Common myeloid progenitor, CD34-positive (primary cell): ENCODE measurements at places on chromosomes 2 and 18.

- no peak for DNase-seq
Measured at GRCh38 chr2:211877061-211877460, 661.5 kb downstream of the ERBB4 start.

DNA sequence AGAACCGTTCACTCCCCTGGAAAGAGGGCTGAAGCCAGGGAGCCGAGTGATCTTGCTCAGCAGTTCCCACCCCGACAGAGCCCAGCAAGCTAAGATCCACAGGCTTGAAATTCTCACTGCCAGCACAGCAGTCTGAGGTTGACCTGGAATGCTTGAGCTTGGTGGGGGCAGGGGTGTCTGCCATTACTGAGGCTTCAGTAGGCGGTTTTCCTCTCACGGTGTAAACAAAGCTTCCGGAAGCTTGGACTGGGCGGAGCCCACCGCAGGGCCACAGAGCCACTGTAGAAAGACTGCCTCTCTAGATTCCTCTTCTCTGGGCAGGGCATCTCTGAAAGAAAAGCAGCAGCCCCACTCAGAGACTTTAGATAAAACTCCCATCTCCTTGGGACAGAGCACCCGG is 180.8 kb downstream of the WDR7 start:
- no peak for DNase-seq

- no peak for DNase-seq
Measured at GRCh38 chr2:86476092-86476491, 34.9 kb downstream of the KDM3A start.

- DNase-seq = no peak
Measured at GRCh38 chr2:103462712-103463111, 700.9 kb downstream of the TMEM182 start.

DNA sequence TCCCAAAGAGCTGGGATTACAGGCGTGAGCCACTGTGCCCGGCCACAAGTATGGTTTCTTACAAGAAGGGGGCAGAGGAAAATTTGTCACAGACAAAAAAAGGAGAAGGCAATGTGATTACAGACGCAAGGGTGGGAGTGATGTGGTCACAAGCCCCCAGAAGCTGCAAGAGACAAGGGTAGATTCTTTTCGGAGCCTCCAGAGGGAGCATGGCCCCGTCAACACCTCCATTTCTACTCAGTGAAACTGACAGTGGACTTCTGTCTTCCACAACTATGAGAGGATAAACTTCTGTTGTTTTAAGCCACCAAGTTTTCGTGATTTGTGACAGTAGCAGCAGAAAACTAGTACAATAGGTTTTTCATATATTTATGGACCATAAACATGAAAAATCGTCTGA is 2.1 kb upstream of the TCF7L1 start:
- DNase-seq = peak; percentile 79

DNA sequence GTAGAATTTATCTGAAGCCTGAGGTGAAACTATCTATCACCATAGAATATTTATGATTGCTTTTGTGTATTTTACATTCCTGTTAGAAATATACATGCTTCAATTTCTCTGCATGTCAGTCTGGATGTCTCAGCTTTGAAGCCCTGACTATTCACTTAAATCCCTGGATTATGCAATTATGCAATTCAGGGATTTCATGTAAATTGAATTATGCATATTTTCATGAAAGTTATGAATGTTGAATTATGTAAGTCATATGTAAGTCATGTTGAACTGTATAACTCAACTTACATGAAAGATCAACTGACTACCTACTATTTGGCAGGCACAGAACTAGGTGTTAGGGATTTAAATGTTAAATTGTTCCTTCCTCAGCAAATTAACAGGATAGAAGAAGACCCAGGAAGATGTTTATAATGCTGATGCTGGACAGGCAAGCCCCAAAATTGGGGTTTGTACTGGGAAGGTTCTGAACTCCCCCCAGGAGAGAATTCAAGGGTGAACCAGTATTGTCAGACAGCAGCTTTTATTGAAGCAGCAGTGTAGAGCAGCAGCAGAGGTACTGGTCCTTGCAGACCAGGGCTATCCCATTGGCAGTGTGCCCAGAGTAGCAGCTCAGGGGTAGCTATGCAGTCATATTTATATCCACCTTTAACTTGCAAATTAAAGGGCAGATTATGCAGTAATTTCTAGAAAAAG is 236.5 kb downstream of the ZNF804A start:
- no peak for DNase-seq

DNA sequence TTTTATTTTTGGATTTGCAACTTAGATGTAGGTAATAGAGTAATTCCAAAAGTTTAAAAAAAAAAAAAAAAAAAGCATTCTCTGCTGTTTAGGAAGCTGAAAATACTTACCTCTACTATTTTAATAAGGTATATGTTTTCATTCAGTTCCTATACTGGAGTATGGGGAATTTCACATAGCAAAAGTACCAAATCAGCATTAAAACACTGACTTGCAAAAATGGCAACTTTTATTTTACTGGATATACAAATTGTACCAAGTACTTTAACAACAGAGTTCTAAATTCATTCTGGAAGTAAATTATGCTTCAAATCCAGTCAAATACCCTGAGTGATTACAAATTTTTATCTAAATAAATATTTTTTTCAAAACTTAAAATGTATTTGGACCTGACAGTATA is 76.7 kb downstream of the TCF4 start:
- no peak for DNase-seq

DNA sequence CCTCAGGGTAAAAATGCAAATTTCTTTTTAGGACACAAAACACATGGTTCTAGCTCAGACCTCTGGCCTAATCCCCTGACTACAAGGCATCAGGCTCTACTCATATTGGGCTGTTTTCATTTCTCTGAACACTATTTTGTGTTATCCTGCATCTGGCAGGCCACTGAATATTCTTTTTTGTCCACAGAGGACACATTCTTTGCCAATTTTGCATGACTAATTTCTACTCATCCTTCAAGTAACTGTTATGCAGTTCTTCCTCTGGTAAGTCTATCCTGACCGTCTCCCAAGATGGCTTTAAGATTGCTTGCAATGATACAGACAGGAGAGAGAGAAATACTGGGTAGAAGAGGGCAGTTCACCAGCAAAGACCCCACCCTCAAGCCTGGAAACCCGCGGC is 107.6 kb upstream of the RGPD4 start:
- DNase-seq = no peak

DNA sequence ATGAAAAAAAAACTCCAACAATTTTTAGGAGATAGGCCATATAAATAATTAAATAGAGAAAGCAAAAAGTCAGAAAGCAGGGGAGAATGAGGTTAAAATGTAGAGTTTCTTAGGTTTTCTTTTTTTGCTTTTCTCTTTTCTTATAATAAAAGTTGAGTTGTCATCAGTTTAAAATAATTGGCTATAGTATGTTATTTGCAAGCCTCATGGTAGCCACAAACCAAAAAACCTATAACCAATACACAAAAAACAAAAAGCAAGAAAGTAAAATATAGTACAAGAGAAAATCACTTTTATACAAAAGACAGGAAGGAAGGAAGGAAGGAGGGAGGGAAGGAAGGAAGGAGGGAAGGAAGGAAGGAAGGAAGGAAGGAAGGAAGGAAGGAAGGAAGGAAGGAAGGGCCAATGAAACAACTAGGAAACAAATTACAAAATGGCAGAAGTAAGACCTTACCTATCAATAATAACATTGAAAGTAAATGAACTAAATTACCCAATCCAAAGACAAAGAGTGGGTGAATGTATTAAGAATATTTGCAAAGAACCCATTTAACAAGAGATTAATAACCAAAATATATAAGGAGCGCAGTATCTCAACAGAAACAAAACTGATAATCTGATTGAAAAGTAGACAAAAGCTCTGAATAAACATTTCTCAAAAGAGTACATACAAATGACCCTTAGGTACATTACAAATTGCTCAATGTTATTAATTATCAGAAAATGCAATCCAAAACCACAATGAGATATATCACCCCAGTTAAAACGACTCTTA is 541.3 kb upstream of the LRRTM4 start:
- DNase-seq = no peak

DNA sequence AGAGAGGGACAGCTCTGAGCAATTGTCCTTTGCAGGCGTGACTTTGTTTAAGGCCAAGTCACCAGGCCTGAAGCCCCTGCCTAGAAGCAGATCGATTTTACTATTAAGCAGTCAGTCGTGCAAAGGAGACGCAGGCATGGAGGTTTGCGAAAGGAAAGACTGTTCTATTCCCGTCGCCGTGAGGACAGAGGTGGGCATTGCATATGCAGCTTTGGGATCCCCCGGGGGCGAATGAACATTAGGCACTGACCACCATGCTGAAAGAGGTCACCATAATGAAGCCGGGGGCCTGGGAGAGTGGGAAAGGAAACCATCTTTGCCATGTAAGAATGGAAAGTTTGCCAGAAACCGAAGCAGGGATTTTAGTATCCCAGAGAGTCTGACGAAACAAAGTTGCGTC is 231.6 kb downstream of the BCL11A start:
- no peak for DNase-seq

GRCh38 chr18:41113885-41114482 is 841.0 kb upstream of the PIK3C3 start:
- no peak for DNase-seq
